ENCODE measurements at places on chromosomes 1 and 21. TPM values are rescaled to one million over a fixed set of nuclear protein-coding genes. Genes with fewer than 3 reads are reported as not detected.

Gene HSD11B1
- 2.8 TPM for total RNA-seq

Gene LCE2C
- not detected for total RNA-seq

- no peak for DNase-seq
Observed at GRCh38 chr21:26127918-26128317, 42.7 kb downstream of the APP start.

GRCh38 chr1:201330541-201330940 lies 46.9 kb downstream of the TNNT2 start:
- DNase-seq: no peak

Gene LAD1
- total RNA-seq: 1.3 TPM

Gene TNFRSF9
- not detected for total RNA-seq

DNA sequence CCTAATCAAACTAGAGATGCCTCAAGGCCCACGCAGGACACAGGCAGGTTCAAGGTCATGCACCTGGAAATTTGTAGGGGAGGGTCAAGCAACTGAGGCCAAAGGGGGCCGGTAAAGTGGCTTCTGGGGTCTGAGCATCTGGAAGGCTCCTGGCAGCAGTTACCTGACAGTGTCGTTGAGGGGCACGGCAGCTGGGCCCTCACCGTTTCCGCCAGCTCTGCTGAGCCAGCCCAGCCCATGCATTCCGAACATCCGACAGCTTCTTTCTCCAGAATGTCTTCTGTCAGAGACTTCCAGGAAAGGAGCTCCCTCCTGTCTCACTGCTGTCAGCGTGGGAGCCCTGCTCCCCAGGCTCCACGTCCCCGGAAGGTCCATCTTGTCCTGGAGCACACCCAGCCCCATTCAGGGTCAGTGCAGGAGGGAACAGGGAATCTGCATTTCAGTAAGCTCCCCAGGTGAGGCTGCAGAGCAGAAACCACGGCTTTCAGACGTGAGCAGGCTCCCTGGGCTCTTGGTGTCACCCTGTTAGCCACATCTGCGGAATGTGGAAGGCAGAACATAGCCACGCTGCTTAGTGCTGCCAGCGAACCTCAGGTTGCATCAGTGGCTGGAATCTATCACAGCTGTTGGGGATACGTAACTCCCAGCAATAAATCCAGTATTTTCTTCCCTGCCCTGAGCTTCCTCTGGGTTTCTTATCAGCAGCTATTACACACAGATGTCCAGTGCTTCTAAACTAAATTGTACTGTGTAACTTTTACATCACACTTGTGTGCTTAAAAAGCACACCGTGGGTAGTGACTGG lies 36.3 kb upstream of the FAM3B start:
- no peak for DNase-seq

Gene INAVA
- not detected for total RNA-seq

DNA sequence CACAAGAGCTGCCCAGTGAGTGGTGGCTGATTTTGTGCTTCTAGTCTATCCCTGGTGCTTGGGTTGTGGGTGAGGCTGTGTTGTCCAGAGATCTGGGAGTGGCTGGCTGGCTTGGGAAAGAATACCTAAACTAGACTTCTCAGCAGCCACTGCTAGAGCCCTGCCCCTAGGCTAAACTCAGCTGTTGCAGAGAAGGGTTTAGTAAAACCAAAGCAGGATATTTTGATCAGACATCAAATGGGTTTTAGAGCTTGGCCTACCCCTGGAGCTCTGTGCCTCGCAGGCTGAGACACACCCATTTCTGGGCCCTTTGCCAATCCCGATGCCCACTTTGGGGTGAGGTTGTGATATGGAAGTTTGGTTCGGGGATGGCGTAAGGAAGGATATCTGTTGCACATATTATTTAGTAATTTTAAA lies 88.5 kb downstream of the UCK2 start:
- DNase-seq: no peak

DNA sequence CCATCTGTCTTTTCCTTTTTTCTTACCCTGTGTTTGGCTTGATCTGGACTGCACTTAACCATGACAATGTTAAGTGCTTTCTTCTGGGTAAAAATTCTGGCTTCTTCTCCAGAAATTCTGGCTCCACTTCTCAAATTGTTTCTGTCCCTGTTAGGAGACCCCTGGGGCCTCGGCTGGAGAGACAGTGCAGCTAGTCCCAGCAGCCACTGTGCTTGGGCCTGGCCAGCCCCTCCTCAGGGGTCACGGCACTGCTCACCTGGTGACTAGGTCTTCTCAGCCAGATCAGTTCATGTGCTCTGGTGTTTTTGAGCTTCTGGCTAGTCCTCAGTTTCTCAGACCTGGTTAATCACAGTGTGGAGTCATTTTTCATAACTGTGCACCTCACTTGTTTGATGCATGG lies 72.4 kb downstream of the ADARB1 start:
- DNase-seq: no peak

DNA sequence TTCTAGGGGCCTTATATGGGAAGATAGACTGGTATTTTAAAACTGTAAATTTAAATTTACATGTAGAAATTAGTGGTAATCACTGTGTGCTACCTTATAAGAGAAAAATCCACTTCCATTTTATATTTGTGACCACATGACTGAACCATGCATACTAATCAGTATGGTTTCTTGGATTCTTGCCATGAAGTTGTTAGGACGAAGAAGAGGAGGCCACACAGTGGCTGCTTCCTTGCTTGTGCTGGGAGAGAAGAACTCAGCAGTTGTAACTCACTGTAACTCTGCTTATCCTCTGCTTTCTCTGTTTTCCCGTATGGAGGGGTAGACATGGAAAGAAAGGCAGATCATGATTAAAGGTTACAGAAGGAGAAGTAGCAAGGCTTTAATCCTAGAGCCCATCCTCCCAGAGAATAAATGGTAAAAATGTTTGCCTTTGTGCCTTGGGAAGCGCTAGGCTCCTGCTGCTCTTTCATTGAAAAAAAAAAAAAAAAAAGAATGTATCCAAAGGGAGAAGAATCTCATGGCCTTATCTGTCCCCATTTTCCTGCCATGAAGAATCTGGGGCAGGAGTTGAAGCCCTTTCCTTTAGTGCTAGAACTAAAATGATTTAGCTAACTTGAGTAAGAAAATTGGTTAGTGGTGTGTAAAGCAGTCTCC lies 32.4 kb downstream of the KCTD3 start:
- DNase-seq: no peak

Gene AMIGO1
- 12.8 TPM for total RNA-seq

Gene CNR2
- not detected for total RNA-seq

DNA sequence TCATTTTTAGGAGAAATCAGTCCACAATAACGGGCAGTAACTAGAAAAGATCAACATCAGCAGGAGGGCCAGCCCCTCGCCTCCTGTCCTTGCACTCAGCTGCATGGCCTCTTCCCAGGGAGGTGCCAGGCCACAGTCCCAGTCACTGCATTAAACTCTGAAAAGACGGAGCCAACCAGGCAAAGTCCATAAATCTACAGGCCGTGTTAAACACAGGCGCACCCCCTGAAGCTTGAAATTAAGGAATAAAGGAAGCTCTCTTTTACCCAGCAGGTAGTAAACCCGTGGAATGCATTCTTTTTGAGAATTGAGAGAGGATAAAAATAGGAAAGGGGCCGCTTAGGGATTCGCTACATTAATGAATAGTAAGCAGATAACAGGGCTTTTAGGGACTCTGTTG lies 18.4 kb downstream of the H6PD start:
- DNase-seq: peak; percentile 46

Gene PSRC1
- 0.55 TPM for total RNA-seq

DNA sequence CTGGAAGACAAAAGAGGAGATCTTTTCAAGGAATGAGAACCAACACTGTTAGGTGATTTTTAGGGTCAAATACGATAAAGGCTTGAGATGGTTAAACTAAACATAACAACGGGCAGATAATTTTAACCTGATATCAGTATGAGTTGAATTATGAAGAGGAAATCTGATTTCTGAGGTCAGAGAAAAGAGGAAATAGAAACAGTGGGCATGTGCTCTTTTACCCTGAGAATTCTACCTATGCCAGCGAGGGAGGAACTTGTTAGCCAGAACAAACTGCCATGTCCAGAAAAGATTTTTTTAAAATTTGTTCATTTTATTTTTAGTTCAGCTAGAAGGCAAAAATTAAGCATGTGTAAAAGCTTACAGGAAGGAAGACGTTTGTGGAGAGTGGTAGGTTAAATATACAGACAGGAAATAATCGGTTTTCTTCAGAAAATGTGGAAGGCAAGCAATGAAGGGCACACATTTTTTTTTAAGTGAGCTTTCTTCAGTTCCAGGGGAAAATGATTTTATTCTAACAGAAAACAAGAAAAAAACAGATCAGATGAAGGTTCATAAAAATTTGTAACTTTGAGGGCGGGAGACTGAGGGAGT lies 1745.3 kb downstream of the MRPL39 start:
- DNase-seq: no peak

- peak; percentile 83 for DNase-seq
Observed at GRCh38 chr1:10867138-10867721, 70.8 kb upstream of the CASZ1 start.

DNA sequence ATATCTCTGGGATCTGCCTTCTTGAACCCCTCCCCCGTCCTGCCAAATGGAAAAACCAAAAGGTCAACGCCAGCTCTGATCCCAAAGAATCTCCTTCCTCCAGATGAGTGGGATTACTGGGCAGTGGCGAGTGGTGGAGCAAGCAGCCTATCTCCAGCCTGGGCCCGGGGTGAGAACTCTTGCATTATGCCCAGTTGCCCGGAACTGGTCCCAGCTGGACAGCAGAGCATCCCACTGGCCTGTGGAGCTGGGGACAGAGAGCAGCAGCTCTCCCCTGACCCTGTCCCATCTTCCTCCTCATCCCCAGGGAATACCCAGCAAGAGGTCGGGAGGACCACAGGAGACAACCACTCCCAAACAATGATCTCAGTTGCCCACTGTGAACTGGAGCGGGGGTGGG lies 130.5 kb downstream of the TMEM53 start:
- DNase-seq: no peak

DNA sequence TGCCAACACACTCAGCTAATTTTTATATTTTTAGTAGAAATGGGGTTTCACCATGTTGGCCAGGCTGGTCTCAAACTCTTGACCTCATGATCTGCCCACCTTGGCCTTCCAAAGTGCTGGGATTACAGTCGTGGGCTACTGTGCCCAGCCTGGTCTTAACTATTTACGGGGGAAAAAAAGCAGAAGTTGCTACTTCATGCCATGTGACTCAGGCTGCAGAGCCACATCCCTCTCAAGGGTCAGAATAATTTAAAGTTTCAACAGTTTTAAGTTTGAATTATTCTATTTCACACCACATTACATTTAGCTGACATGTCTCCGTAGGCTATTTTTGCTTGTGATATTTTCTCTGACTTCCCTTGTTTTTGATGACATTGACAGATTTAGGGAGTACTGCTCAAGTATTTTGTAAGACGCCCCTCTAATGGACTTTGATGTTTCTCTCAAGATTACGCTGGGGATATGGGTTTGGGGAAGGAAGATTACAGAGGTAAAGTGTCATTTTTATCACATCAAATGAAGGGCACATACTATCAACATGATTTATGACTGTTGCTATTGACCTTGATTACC lies 14.6 kb upstream of the AGBL4 start:
- no peak for DNase-seq

Gene FCGR2B
- total RNA-seq: 3.0 TPM

Gene OR2G6
- total RNA-seq: not detected

DNA sequence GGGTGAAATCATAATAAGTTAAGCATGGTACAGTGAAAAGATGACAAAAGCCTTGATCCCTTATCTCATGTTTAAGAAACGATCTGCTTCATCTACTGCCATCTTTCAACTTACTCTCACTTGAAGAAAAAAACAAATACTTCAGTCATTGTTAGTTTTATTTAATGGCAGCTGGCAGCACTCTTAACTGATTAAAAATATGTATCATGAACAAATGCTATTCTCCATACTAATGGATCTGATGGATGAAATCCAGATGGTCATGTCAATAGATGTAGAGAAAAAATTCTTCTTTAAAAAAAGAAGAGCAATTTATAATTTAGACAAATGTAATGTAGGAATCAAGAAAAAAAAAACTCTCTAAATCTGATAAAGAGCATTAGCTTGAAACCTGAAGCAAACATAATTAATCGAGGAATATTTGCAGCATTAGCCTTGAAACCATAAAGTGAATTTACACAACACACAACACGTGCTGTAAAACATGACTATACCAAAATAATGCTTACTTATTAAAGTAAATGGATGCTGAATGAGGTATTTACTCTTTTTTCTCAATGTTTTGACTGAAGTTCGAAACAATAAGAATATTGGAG lies 579.0 kb upstream of the ADAMTS5 start:
- no peak for DNase-seq

DNA sequence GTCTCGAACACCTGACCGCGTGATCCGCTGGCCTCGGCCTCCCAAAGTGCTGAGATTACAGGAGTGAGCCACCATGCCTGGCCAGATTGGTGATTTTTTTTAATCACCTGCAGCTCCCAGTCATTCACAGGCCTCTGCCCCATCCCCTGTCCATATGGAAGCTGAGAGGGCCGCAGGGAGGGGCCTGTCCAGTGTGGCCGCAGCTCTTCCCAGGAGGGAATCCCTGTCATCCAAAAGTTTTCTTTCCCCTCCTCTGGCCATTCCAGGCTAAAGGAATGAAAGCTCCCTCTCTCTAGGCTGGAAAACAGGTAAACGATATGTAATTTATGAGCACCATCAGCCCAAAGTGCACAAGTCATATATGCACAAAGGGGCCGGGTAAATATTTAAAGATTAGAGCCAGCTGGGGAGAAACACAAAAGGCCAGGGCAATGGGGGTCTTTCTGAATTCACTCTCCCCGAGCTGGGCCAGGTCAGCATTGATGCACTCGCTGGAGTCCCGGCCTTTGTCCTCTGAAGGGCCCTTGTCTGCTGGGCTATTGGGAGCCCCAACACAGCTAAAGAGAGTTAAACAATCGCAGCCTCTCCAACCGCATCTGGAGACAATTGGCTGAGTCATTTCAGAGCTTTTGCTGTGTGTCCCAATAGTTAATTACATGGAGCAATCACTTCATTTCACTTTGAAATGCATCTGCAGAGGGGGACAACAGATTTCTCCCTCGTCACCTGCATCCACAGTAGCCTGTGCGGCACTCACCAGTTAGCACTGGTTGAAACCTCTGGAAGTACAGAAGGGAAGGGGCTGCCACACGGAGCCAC lies 3.8 kb upstream of the HES3 start:
- no peak for DNase-seq

Gene TSPAN2
- 2.3 TPM for total RNA-seq

- no peak for DNase-seq
Observed at GRCh38 chr1:48876330-48876785, 99.7 kb upstream of the BEND5 start.

DNA sequence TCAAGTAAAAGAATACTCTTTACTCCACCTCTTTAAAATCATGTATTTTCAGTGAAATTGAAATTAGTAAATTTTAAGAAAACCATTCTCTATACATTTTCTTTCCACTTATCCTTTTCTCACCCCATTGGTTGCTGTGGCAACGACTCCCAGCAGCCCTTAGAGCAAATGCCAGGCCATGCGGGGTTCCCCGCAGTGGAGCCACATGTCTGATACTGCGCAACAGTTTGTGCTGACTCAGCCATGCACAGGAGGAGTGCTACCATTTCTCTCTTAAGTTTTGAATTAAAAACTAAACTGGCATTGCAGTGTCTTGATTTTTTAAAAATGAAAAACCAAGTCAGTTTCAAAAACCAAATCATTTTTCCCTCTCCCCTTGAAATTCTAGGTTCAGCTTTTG lies 214.1 kb upstream of the L1TD1 start:
- no peak for DNase-seq

Gene LRRC53
- total RNA-seq: not detected

GRCh38 chr1:247551721-247552120 lies 2.8 kb downstream of the GCSAML start:
- no peak for DNase-seq

All from psoas muscle (tissue), 8 donors.